ENCODE measurements at places on chromosomes 7 and 10.

- DNase-seq = no peak
Observed at GRCh38 chr10:47243791-47244190, 56.2 kb upstream of the GDF10 start.

DNA sequence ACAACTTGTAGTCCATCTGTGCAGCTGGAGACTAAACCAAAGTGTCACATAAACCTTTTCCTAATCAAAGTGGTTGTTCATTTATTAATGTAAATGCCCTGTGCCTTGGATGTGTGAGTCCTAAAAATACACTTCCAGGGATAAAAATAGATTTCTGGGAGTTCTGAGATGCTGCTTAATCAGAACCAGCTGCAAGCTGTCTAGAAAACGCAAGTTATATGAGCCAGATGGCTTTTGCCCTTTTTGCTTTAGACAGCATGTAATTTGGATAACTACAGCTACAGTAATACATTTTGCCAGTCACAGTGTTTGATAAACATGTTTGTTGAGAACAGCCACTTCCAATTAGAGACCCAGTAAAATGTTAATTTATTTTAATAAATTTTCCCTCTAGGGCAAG is 185.1 kb upstream of the PRPS1L1 start:
- no peak for DNase-seq

- DNase-seq = no peak
Observed at GRCh38 chr10:29828440-29828894, 193.7 kb upstream of the SVIL start.

- DNase-seq = no peak
Observed at GRCh38 chr7:91824201-91824600, 56.3 kb downstream of the MTERF1 start.

DNA sequence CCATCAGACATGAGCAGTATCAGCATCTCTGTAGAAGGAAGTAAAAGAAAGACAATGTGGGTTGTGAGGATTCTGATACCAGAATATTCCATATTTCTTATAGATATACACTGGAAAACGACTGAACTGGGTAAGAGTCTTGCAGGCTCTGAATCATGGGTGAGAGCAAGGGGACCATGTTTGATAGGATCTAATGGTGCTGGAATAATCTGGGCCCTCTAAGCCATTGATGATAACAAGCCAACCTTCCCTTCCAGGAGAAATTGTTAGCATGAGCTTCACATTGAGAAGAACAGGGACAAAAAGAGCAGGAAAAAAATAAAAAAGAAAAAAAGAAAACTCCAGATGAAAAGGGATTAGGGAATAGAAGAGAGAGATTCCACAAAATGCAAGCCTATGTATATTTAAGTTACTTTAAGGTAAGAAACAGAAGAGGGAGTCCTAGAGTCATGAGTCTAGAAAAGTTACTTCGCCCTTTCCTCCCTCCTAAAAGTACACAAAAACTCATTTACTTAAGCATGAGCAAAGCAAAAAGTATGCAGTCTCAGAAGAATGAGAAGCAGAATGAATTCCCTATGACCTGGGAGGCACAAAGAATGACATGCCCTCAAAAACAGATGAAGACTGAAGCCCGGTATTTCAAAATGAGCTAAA is 181.9 kb downstream of the TMEM26 start:
- DNase-seq = peak; percentile 37

DNA sequence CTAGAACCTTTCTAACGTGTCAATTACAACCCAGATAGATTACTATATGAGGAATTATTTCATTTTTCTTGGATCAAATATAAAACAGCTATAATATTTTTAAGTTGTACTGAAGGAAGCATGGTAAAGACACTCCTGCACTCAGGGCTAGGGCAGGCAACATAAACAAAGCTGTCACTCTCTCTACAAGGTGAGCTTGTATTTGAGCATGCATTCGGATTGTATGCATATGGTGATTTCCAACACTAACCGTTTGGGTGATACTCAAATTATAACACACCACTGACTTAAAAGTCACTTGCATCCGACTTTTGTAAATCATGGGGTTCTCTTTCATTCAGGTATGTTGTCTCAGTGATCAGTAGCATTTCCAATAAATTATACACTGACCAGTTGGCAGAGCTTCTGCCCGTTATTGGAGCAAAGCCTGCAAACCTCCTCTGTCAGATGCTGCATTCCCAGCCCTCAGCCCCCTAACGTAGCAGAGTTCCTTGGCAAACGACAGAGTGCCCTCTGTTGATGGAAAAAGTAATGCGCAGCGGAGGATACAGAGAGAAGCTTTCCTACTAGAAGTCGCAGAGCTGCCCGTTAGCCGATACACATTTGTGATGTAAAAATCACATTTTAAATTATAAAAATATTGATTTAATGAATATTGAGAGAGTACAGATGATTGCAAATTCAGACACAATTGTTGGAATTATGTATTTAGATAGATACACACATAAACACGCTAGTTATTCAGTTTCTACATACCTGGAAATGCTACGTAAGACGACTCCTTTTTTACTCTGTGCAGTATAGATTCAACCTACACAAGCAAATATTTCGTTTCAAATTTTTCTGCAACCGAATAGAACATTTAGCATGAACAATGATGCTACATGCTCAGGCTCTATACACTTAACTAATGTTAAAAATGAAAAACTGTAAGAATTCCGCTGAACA is 173.9 kb upstream of the SP4 start:
- DNase-seq = peak; percentile 65

DNA sequence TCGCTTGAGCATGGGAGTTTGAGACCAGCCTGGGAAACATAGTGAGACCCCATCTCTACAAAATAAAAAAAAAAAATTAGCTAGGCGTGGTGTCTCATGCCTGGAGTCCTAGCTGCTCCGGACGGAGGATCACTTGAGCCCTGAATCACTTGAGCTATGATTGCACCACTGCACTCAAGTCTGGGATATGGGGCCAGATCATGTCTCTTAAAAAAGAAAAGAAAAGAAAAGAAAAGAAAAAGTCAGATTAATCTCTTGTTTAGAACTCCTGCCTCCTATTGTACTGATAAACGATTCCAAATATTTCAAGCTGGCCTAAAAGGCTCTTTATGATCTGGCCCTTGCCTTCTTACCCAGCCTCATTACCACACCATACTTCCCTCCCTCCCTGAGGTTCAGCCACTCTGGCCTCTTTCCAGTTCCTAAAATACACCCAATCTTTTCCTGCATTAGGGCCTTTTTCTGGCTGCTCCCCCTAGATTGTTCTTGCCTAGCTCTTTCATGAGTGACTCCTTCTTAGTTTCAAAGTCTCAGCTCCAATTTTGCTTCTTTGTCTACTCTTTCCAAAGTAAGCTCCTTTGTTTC is 41.7 kb downstream of the VCL start:
- DNase-seq = peak; percentile 47

DNA sequence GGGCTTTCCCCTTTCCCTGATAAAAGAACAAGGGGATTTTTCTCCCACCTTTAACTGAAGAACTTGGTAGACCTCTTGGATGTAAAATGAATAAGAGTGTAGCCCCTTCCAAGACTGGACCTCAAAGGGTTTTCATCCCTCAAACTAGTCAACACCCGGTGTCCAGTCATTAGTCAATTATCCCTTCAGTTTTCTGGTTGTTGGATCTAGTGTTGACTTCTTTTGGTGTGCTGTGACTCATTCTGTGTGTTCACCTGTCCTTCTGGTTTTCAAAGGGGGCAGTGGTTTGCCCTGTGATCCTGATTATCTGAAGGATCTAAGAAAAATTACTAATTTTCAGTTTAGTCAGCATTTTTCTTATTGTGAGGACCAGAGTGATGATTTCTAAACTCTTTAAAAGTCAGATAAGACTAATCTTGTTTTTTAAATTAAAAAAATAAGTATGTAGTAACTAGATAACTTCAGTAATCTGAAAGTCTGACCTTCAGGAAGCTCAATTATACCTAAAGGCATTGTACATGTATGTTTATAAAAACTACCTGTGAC is 583.5 kb downstream of the CNTNAP2 start:
- no peak for DNase-seq

- no peak for DNase-seq
Observed at GRCh38 chr7:123271856-123272255, 72.1 kb upstream of the SLC13A1 start.

DNA sequence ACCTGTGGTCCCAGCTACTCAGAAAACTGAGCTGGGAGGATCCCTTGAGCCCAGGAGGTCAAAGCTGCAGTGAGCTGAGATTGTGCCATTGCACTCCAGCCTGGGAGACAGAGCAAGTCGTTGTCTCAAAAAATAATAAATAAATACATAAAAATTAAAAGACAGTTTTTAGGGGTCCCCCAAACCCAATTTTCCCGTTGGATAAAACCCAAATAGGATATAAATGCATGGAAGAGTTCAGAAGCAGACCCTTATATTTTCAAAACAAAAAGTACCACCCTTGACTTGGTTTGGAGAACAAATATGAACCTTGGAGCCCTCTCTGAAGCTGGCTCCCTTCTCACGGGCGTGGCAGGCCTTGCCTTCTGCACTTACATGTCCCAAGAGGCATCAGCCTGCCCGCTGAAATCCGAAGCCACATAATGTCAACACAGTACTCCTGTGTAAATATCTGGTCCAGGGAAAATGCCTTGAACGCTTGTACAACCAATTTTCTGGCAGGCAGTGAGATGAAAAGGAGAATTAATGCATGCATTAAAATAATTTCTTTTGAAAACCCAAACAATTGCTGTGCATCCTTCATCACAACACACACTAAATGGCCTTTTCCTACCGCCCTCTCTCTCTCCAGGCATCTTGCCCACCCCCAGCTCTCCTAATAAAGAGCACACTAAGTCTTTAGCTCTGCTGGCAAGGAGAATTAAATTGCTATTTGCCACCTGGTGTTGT is 46.4 kb upstream of the PARD3 start:
- DNase-seq = no peak

DNA sequence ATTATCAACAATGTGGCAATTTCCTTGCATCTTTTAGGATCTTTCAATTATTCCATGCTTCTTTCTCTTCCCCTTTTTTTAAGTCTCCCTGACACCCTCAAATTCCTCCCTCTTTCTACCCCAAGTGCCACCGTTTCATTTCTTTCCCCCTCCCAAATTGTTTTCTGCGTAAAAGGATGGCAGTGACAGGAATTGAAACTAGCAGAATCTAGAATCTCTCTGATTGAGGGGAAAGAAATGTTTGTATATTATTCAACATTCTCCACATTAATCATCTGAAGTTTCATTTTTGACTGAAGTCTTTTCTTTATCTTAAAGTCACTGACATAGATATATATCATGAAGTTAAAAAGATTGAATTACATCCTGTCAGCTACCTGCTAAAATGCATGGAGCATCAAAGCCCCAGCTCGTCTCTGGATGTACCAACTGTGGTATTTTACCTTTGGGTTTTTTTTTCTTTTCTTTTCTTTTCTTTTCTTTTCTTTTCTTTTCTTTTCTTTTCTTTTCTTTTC is 633.5 kb downstream of the SORCS3 start:
- DNase-seq = no peak

DNA sequence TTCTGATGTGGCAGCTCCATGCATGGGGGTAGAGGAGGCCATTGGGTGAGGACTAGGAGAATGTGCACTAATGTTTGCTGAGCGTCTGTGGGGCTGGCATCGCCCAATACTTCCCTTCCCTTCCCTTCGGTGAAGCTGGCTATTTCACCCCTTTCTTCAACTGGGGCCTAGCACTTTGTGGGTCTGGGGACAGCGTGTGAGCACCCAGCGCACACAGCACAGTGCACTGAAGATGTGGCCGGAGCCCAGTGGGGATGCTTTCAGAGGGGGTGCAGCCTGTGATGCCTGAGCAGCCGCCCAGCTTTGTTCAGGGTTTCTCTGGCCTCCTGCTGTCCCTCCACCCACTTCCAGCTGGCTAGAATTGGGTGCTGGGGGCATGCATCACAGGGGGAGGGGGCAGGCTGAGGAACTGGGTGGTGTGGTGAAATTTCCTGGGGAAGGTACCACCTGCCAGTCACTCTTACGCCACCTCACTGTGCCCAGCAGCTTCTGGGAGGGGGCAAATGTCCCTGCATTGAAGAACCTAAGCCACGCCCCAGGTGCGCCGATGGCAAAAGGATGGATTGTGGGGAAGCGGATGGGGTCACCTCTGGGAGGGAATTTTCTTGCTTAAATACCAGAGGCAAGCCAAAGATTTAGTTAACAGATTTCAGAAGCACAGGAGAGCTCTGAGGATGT is 45.5 kb downstream of the CLEC2L start:
- no peak for DNase-seq

GRCh38 chr7:55438085-55438756 is 73.1 kb downstream of the LANCL2 start:
- no peak for DNase-seq

DNA sequence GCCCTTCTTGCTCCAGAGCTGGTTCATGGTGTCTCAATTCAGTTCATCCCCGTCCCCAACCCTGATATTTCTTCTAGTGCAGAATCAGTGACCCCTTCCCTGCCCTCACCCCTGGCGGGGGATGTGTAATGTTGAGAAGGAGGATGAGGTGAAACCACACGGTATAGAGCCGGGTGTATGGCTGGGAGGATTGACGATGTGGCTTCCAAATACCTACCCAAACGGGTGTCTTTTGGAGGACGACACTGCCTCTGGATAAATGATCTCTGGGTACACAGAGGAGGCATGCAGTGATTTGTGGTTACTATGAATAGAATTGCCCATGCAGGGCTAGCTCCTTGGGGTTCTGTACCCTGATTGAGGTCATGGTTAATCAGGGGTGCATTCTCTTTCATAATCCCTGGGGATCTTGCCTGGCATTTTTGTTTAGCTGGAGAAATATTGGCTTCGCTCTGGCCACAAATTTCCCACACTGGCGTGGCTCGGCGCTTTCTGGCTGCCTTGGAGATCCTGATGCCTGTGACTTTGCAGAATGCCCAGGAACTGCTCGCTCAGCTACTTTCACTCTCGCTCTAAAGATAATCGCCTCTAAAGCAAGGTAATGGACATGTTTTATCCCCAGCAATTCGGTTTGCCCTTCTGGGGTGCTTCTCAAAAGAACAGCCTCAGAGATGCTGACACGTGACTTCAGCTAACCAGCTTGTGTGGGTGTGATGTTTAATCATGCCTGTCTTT is 89.2 kb downstream of the RBM20 start:
- peak; percentile 43 for DNase-seq

DNA sequence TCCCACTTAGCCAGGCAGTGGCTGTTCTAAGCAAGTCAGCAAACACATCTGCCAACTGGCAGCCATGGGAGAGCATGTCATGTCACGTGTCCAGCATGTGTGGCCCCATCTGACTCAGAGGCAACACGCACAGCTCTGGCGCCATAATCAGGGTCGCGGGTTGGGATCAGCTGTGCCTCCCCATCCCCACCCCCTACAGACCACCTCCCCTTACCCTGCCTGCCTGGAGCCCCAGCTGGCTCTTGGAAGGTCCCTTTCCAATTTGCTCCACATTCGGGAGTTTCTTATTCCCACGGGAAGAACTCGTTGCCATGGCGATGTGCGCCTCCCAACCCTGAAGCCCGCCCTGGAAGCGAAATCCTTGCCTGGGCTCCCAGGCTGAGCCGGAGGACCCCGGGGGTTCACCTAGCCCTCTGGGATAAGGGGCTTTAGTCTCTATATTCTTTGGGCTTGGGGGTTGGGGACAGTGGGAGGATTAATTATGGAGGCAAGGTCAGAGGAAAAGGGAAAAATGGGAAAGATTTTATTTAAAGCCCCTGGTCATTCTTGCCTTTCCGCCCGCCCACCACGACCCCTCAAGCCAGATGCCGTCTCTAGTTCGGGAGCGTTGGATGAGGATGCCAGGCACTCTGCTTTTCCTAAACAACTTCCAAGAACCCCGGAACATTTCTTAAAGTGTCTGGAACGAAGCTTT is 283.7 kb downstream of the ZEB1 start:
- DNase-seq = no peak
